ENCODE measurements at places on chromosomes 11 and 22. TPM values are rescaled to one million over a fixed set of nuclear protein-coding genes. Genes with fewer than 3 reads are reported as not detected.

- H3K4me3 ChIP-seq, result no peak overlapping the region
- H3K4me1 ChIP-seq, result peaks cover 3% of the 10 kb centered on the region
- no peak overlapping the region for H3K27ac ChIP-seq
- no peaks in the 10 kb centered on the region for H3K36me3 ChIP-seq
- no peak for DNase-seq
- H3K27me3 ChIP-seq, result peaks cover 49% of the 10 kb centered on the region
Observed at GRCh38 chr11:19768197-19768596, 55.6 kb downstream of the NAV2 start.

Gene NPAS4
- not detected for total RNA-seq

Gene CHRNA10
- total RNA-seq, result 2.7 TPM

Gene EMID1
- total RNA-seq, result 0.61 TPM

Gene CDC42EP2
- not detected for total RNA-seq

- peak overlapping the region; percentile 6 for H3K27ac ChIP-seq
- H3K27me3 ChIP-seq, result peaks cover 24% of the 10 kb centered on the region
- no peaks in the 10 kb centered on the region for H3K36me3 ChIP-seq
- DNase-seq, result no peak
- H3K4me1 ChIP-seq, result peaks cover 17% of the 10 kb centered on the region
- H3K4me3 ChIP-seq, result no peak overlapping the region
Observed at GRCh38 chr22:22196018-22196533, 48.5 kb upstream of the VPREB1 start.

Gene GAS2L1
- total RNA-seq, result 16.9 TPM

Gene PRG3
- not detected for total RNA-seq

Gene OMP
- total RNA-seq, result not detected

GRCh38 chr22:46033256-46034200 lies 56.6 kb upstream of the WNT7B start:
- H3K36me3 ChIP-seq, result no peaks in the 10 kb centered on the region
- no peak overlapping the region for H3K4me3 ChIP-seq
- H3K27ac ChIP-seq, result no peak overlapping the region
- H3K27me3 ChIP-seq, result no peaks in the 10 kb centered on the region
- H3K4me1 ChIP-seq, result peaks cover 13% of the 10 kb centered on the region

- no peak overlapping the region for H3K27ac ChIP-seq
- peaks cover 8% of the 10 kb centered on the region for H3K27me3 ChIP-seq
- H3K4me1 ChIP-seq, result no peaks in the 10 kb centered on the region
- no peaks in the 10 kb centered on the region for H3K36me3 ChIP-seq
- no peak for DNase-seq
Observed at GRCh38 chr22:35203583-35203982, 53.7 kb upstream of the HMGXB4 start.

- no peak for DNase-seq
- no peak overlapping the region for H3K27ac ChIP-seq
- H3K36me3 ChIP-seq, result no peaks in the 10 kb centered on the region
- peaks cover 77% of the 10 kb centered on the region for H3K27me3 ChIP-seq
- H3K4me3 ChIP-seq, result no peak overlapping the region
Observed at GRCh38 chr11:32421992-32422391, 13.3 kb downstream of the WT1 start.

DNA sequence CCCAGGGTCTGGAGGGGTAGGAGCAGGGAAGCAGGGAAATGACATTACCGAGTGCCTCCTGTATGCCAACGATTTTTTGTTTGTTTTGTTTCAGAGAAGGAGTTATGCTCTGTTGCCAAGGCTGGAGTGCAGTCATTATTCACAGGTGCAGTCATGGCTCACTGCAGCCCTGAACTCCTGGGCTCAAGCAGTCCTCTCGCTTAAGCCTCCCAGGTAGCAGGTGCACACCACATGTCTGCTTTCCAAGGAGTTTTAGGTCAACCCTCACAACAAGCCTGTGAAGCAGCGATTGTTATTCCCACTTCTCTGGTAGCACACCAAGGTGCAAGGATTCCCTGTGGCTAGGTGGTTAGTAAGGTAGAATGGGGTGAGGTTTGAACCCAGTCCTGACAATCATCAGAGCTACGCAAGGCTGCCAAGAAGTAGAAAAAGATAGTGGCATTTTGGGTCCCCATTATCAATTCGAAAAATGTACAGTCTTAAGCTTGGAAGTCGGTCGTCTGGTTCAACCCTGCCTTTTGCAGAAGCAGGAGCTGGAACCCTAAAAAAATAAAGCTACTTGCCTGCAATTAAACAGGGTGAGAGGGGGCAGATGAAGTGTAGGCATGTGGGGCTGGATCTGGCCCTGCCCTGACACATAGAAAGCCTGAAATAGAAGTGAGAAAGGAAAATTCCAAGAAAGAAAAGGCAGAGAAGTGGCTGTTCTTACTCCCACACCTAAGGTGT lies 9.1 kb downstream of the UCP3 start:
- peaks cover 24% of the 10 kb centered on the region for H3K36me3 ChIP-seq
- DNase-seq, result no peak
- H3K27me3 ChIP-seq, result no peaks in the 10 kb centered on the region
- H3K4me1 ChIP-seq, result peaks cover 49% of the 10 kb centered on the region
- no peak overlapping the region for H3K4me3 ChIP-seq

DNA sequence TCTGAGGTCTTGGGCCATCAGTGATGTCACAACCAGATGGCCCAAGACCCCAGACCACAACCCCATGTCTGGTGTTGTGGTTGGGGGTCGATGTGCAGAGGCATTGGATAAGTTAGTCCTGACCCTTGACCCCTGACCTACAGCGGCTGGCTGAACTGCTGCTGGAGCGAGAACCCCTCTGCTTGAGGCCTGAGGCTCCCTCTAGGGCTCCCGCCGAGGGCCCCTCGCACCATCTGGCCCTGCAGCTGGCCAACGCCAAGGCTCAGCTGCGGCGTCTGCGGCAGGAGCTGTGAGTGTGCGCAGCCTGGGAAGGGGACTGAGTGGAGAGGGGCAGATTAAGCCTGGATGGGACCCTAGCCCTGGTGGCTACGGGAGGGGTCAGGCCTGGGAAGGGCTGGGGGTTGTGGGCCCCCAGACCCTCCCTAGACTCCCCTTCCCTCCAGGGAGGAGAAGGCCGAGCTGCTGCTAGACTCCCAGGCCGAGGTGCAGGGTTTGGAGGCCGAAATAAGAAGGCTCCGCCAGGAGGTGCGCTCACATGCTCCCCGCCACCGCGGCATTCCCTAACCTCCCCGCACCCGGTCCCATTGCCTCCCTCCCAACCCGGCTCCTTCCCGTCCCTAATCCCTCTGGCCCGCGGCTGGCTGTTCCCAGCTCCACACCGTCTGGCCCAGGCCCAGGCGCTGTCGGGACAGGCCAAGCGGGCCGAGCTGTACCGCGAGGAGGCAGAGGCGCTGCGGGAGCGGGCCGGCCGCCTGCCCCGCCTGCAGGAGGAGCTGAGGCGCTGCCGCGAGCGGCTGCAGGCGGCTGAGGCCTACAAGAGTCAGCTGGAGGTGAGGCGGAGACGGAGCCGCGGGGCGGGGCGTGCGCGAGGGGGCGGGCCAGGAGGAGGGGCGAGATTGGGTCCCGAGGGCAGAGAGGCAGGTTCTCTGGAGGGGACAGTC lies 2.1 kb downstream of the CCDC88B start:
- peaks cover 25% of the 10 kb centered on the region for H3K36me3 ChIP-seq
- peaks cover 50% of the 10 kb centered on the region for H3K4me1 ChIP-seq
- peak overlapping the region; percentile 30 for H3K4me3 ChIP-seq
- H3K27ac ChIP-seq, result no peak overlapping the region
- peak; percentile 95 for DNase-seq

DNA sequence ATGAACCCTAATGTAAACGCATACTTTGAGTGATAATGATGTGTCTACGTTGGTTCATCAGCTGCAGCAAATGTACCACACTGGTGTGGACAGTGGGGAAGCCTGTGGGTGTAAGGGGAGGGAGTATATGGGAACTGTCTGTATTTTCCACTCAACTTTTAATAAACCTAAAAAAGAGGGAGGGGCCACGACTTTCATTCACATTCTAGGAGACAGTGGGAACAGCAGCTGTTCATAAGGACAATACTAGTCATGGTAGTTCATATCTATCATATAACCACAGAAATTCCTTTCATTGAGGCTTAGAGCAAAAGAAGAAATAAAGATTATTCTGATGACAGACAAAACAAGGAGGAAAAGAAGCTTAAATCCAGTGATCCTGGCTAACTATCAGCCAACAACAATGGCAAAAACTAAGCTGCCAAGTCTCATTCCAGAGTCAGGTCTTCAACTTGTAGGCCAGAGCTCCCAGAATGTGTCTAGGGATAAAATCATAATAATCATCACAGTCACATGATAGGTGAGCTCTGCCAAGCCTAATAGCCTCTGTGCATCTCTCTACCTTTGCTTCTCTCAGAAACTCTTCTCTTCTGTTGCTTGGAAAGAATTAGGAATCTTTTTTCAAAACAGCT lies 59.4 kb upstream of the CHRM4 start:
- H3K27ac ChIP-seq, result no peak overlapping the region
- H3K4me3 ChIP-seq, result no peak overlapping the region
- DNase-seq, result no peak
- H3K27me3 ChIP-seq, result no peaks in the 10 kb centered on the region
- H3K4me1 ChIP-seq, result peaks cover 12% of the 10 kb centered on the region
- H3K36me3 ChIP-seq, result peaks cover 9% of the 10 kb centered on the region

GRCh38 chr22:25655371-25655935 lies 86.5 kb upstream of the MYO18B start:
- no peak overlapping the region for H3K4me3 ChIP-seq
- DNase-seq, result no peak
- peaks cover 3% of the 10 kb centered on the region for H3K27me3 ChIP-seq
- peaks cover 16% of the 10 kb centered on the region for H3K4me1 ChIP-seq
- peaks cover 15% of the 10 kb centered on the region for H3K36me3 ChIP-seq

Gene OR52B2
- not detected for total RNA-seq

Gene ABCC8
- 0.54 TPM for total RNA-seq

- H3K4me3 ChIP-seq, result no peak overlapping the region
- H3K36me3 ChIP-seq, result no peaks in the 10 kb centered on the region
- H3K27me3 ChIP-seq, result no peaks in the 10 kb centered on the region
- H3K4me1 ChIP-seq, result no peaks in the 10 kb centered on the region
Observed at GRCh38 chr22:37782340-37783168, 25.2 kb upstream of the GCAT start.

DNA sequence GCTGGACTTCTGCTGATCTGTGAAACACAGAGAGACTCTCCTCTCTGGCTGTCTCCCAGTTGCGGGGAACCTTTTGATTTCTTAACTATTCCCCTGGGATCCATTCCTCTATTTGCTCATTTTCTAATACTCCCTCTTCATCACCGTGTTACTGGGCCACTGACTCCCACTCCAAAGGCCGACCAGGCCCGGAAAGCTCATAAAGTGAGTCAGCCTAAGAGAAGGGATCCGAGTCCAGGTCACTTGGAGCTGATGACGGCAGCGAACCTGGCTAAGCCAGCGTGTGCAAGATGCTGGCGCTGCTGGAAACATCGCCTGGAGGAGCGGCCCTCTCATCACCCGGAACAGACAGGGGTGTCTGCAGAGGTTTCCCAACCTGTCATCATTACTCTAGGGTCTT lies 112.8 kb downstream of the FBXO7 start:
- H3K4me1 ChIP-seq, result no peaks in the 10 kb centered on the region
- no peak for DNase-seq
- no peaks in the 10 kb centered on the region for H3K27me3 ChIP-seq
- H3K4me3 ChIP-seq, result no peak overlapping the region
- no peaks in the 10 kb centered on the region for H3K36me3 ChIP-seq

Gene RABL2B
- total RNA-seq, result 26.6 TPM

- H3K36me3 ChIP-seq, result no peaks in the 10 kb centered on the region
- H3K4me1 ChIP-seq, result no peaks in the 10 kb centered on the region
- H3K27ac ChIP-seq, result no peak overlapping the region
- H3K4me3 ChIP-seq, result no peak overlapping the region
Observed at GRCh38 chr11:42462558-42463310, 849.1 kb upstream of the API5 start.

DNA sequence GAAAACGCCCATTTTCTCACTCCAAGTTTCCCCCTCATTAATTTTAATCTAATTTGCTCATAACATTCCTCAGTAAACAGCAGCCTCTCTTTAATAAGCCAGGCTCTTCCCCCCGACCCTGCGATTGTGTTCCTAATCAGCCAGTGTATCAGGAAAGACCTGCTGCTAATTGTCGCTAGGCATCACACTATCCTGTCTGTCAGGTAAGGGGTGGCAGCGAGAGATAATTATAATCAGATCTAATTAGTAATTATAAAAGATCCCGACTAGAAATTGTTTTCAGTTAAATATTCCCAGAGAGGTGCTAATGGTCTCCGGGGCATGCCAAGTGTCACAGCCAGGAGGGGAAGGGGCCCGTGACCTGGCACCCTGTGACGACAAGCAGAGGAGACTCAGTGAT lies 142.8 kb downstream of the ST3GAL4 start:
- H3K4me1 ChIP-seq, result no peaks in the 10 kb centered on the region
- H3K36me3 ChIP-seq, result no peaks in the 10 kb centered on the region
- H3K4me3 ChIP-seq, result no peak overlapping the region

- H3K27me3 ChIP-seq, result peaks cover 4% of the 10 kb centered on the region
- H3K36me3 ChIP-seq, result no peaks in the 10 kb centered on the region
- no peak for DNase-seq
- H3K27ac ChIP-seq, result no peak overlapping the region
Observed at GRCh38 chr11:122229481-122230384, 113.7 kb upstream of the BLID start.

DNA sequence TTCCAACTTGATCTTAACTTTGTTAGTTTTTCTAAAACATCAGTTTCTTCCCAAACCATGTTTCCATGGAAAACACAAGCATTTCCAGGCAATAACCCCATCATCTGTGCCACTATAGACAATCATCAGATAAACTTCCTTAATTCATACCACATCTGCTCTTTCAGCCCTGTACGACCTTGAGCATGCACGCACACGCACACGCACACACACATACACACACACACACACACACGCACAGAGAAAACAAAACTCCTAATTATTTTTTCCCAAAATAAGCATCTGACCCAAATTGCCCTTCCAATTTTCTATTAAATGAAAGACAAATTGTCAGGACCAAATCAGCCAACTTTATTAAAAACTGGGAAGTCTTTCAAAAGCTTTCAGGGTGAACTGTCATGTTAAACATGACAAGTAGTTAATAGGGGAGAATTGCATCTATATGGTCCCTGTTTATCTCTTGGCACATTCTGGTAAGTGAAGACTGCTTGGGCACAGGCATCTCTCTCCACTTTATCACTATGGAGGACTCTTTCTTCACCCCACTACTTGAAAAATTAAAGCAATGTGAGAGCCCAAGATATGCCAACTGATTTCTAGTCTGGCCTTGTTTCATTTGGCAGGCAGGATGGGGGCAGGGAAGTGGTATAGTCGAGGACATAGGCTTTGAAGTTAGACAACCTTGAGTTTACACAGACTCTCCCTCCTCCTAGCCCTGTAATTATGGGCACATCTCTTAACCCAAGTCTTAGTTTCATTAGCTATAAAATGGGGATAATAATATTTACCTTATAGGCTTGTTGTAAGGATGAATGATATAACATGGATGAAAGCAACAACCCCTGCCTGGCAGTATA lies 15.1 kb downstream of the ADM start:
- peaks cover 4% of the 10 kb centered on the region for H3K4me1 ChIP-seq
- peaks cover 16% of the 10 kb centered on the region for H3K27me3 ChIP-seq
- DNase-seq, result no peak
- H3K27ac ChIP-seq, result no peak overlapping the region

Data from activated CD8-positive, alpha-beta memory T cell treated with anti-CD3 and anti-CD28 coated beads, Interleukin-2, amount 10 ng/mL, durations not matched to agents 7 days and 5 days (primary cell).